ENCODE measurements at places on chromosomes 1 and 21.

DNA sequence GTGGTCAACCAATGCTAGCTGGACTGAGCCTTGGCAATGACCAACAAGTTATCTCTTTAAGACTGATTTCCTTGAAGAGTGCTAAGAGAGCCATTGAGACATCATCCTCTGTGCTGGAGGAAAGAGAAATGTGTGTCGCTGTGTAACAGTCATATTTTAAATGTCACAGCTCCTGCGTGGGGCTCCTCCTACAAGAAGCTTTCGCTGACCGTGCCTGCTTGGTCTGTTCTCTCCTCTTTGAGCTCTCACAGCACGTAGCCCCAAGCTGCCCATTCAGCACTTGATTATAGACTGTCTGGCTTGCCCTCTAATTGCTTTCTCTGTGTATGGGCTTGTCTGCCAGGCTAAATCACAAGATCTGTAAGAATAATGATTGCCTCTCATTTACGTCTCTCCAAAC, 221.3 kb downstream of the FOXD2 start:
- no peak for DNase-seq

- no peak for DNase-seq
Observed at GRCh38 chr1:245878585-245878984, 628.5 kb downstream of the SMYD3 start.

GRCh38 chr21:29477941-29478340, 179.2 kb downstream of the BACH1 start:
- no peak for DNase-seq

DNA sequence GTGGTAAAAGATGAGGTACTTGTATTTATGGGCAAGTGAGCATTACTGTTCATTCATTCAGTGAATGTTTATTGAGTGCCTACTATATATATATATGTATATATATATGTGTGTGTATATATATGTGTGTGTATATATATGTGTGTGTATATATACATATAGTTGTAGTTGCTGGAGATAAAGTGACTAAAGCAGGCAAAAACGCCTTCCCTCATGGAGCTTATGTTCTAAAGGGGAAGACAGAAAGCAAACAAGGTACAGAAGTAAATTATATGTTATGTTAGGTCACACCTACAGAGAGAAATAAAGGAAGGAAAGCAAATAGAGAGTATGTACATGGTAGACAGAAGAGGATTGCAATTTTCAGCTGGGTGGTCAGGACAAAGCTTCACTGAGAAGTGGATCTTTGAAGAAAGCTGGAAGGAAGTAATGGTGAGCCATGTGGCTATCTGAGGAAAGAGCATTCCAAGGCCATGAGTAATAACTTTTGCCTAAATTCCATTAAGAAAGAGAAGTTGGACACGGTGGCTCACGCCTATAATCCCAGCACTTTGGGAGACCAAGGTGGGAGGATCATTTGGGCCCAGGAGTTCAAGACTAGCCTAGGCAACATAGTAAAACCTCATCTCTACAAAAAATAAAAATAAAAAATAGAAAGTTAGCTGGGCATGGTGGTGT, 33.5 kb upstream of the KLF17 start:
- DNase-seq, result peak; percentile 59

DNA sequence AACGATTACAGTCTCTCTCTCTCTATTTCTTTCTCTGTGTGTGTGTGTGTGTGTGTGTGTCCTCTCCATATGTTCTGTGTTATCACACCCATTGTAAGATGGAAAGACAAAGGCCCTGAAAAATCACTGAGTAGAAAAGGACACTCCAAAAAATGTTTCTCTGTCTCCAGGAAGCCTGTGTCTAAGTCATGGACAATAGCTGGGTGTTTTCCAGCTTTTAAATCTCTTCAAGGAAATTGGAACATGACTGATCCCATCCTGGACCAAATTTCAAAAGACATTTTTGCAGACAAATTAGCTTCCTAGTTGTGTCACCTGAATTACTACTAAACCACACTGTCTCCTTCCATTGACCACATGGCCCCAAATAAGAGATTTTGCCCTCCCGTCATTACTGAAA, 31.0 kb upstream of the LMX1A start:
- no peak for DNase-seq

DNA sequence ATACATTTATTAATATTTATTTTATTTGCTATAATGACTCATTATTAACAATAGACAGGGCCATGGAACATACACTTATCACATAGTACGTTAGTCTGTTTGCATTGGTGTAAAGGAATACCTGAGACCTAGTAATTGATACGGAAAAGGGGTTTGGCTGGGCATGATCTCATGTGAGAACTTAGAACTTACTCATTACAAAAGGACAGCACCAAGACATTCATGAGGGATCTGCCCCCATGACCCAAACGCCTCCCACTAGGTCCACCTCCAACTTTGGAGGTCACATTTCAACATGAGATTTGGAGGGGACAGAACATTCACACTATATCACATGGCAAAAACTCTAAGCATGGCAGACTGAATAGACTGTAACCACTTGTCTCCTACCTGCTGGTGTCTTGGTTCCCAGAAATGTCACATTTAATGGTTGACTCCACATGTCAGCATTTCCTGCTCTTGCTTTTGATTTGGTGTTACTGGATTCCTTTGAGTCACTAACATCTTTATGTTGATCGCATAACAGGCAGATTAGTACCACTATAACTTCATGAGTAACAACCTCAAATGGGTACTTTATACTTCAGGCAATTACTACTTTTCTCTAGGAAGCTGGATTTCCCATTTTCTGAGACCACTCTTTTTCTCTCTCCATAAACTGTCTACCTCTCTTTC, 3.5 kb upstream of the C1orf116 start:
- no peak for DNase-seq

DNA sequence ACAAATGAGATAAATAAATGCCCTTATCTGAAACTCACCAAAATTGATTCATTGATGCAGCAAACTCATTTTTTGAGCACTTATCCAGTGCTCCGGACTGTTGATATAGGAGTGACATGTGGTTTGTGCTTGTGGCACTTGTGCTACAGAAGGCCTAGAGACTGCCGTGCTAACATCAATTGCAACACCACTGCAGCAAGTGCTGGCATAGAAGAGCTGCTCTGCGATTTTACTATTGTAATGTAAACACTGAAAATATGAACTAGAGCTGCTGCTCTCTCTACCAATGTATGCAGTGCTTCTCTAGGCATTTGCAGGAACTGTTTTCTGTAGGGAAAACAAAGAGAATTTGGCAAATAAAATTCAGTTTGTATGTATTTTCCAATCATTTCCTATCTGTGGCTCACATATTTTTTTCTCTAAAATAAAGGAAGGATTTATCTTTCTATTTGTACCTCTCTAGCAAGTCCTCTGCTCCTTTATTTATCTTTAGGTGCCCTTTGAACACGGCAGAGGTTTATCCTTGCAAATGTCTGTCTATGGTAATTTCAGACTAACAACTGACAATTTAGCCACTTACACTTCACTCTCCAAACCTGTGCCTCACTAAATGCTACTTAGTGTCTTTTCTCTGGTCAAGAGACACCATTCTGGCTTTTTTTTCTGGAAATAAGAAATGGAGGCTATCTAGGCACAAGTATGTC, 409.5 kb upstream of the ADGRL2 start:
- DNase-seq, result no peak

DNA sequence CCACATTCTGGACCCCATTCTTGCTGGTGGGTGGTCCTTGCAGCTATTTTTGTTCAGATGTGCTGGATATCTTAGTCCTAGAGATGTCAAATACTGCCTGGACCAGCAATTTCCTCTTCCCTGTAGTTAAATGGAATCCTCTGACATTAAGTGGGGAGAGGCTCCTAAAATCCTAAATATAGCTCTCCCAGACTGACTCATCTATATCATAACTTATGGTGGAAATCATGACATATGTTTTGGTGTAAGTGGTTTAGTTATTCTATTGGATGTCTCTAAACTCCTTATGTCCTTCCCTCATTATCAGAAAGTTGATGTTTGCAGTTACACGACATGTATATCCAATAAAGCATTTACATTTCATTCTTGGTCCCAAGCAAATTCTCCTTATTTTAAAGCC, 73.1 kb downstream of the KCNJ6 start:
- DNase-seq, result no peak

DNA sequence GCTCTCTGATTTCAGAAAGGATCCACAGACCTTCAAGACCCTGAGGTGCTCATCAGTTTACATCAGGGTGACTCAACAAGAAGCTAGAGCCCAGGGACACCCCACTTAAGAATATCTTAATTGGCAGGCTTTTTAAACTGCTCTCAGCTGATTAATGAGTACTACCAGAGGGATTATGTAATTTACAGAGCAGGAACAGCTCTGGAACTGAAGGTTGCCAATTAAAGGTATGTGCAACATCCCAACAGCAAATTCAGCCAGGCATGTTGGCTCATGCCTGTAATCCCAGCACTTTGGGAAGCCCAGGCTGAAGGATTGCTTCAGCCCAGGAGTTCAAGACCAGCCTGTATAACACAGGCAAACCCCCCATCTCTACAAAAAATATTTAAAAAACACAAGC, 295.7 kb downstream of the SETD4 start:
- no peak for DNase-seq

GRCh38 chr1:110248746-110249145, 38.6 kb downstream of the KCNC4 start:
- no peak for DNase-seq

DNA sequence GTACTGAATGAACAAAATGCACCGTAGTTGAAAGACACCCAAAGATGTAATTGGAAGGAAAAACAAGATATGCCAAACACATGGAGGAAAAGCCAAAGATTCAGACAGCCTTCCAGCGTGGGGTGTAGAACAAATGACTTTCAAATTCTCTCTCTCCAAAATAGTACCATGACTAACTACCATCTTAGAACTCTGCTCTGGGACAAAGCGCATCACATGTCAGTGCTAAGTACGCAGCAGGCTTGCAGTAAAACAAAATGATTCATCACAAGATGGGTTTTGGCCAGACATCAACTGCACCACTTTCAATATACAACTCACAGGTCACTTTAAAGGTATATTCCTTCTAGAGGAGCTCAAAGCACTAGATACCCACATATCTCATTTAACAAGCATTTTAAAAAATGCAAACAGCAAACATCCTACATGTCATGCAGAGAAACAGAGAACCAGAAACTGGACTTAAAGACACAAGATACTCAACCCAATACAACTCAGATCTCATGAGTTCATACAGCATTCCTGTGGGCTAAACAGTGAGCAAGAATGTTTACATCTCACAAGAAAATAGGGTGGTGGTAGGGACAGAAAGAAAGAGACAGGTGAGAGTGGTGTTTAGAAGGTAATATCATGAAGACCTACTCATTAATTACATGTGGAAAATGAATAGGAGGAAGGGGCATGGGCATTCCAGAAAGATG, 75.7 kb downstream of the BCAR3 start:
- DNase-seq, result no peak

GRCh38 chr1:208202333-208202995, 41.7 kb downstream of the PLXNA2 start:
- DNase-seq, result no peak

- DNase-seq, result no peak
Observed at GRCh38 chr1:110672753-110673108, 2.0 kb downstream of the KCNA3 start.

- no peak for DNase-seq
Observed at GRCh38 chr1:51570063-51570710, 46.7 kb upstream of the OSBPL9 start.
